Fibroblast of villous mesenchyme (primary cell): ENCODE measurements at places on chromosomes 1 and 21. TPM values are rescaled to one million over a fixed set of nuclear protein-coding genes. Genes with fewer than 3 reads are reported as not detected.

- DNase-seq: peak; percentile 97
These were observed 3.8 kb upstream of the KTI12 start for GRCh38 chr1:52037402-52037814.

GRCh38 chr1:199102239-199102638, 463.4 kb downstream of the PTPRC start:
- DNase-seq: no peak

HES3 gene
- total RNA-seq: not detected in 2 replicates

IL12RB2 gene
- under 0.01 TPM in 1 of 2 replicates, not detected in the other for total RNA-seq

DNA sequence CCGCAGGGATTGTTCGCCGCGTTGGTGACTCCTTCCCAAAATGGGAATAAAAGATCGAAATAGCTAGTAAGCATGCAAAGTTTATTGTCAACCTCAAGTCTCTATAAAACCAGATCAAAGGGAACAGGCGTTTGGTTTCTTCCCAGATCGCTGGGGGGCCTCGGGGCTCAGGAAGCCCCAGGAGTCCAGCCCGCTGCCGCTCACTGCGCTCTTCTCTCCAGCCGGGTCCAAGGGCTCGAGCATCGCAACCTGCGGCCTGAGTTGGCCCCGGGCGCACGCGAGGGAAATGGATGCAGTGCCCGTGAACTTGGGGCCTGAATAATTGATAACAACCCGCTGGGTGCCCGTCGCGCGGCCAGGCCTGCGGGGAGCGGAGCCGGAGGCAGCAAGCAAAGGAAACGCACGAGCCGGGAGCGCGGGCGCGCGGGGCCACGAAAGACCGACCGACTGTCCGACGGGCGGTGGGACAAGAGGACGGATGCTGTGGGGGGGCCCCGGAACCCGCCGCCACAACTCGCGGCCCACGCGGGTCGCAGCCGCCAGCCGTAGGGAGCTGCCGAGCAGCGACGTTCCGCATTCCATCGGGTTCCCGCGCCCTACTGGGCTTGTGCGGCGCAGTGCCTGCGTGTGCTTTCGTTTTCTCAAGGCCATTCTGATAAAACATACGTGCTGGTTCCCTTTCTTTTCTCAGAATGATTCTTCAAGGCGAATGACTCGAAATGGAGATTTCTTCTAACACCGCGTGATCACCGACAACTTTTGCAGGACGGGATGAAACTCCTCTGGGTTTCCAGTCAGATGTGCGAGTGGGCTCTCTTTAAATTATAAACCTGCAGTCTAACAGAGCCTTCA, 14.0 kb upstream of the ALX3 start:
- peak; percentile 57 for DNase-seq
